ENCODE measurements at places on chromosomes 7 and 10.
A peak's percentile ranks its signal among the peaks of the same experiment; 100 is the strongest.

DNA sequence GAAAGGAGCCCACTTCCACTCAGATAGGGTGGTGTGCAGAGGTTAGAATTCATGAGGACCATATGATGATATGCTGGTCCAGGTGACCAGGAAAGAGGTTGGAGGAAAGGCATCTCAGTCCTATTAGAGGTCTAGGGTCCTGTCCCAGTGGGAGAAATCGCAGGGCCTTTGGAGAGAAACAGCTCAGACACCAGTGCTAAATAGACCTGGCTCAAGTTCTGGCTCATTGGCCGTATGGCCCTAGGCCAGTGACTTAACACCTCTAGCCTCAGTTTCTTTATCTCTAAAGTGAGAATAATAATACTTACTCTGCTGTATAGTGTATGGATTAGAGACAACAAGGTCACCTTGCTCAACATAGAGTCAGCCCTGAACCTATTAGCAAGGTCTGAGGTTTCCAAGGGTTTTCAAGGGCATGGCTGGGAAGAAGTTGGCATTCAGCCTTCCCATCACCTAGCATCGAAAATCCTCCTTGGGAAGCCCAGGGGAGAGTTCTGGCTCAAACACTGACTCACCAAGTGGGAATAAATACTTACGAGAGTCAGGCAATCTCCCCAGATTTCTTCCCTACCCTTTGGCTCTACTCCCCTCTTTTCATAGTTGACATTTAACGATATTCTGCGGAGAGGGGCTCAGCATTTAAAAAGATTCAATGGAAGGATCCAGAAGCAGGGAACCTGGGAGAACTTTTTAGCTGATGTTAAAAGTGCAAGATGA, 473.1 kb upstream of the PODXL start:
- no peaks in the 10 kb centered on the region for H3K36me3 ChIP-seq
- no peaks in the 10 kb centered on the region for H3K27me3 ChIP-seq
- H3K4me1 ChIP-seq: no peaks in the 10 kb centered on the region

- DNase-seq: no peak
- H3K27ac ChIP-seq: no peak overlapping the region
- H3K27me3 ChIP-seq: no peaks in the 10 kb centered on the region
These were observed 450.2 kb upstream of the GALNT17 start for GRCh38 chr7:70681469-70682350.

DNA sequence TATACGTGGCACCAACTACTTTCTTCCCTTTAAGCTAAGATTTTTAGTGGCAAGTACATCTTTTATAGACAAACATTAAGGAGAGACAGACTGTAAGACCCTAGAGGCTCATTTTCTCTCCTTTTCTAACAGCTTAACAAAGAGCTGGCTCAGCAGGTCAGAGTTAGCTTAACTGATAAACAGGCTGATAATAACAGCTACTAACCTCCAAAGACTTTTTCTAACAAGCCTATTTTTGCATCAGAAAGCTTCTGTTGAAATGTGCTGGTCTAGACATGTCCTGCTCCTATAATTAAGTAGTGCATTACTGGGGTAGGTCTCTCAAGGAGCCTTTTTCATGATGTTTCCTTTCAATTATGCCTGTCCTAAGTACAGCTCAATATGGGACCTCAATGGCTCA, 238.2 kb upstream of the FAM3C start:
- no peaks in the 10 kb centered on the region for H3K4me1 ChIP-seq
- no peak overlapping the region for H3K27ac ChIP-seq
- no peak for DNase-seq
- no peaks in the 10 kb centered on the region for H3K36me3 ChIP-seq

DNA sequence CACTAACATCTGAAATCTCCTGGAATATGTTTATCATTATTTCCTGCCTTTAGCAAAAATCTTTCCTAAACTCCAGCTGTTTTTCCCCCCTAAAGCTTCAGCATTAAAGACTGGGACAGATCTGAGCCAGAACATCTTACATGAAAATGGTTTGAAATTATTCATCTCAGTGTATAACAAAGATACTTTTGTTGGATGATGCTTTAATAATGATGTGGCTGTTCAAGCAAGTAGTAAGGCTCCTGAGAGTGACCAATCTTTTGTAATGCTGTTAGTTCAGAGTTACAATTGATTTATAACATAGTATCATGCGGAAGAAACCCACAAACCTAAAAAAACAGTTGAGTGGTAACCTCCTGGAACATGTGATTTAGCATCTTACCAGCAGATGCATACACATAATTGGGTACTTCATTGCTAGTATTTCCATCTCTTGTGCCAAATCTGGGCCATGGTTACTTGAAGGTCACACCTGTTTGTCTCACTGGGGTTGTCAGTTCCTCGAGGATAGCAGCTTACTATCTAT, 1.5 kb downstream of the BZW2 start:
- H3K36me3 ChIP-seq: peaks cover 57% of the 10 kb centered on the region
- H3K4me1 ChIP-seq: peaks cover 61% of the 10 kb centered on the region
- H3K27ac ChIP-seq: peak overlapping the region; percentile 99
- peak overlapping the region; percentile 99 for H3K4me3 ChIP-seq
- H3K27me3 ChIP-seq: no peaks in the 10 kb centered on the region

DNA sequence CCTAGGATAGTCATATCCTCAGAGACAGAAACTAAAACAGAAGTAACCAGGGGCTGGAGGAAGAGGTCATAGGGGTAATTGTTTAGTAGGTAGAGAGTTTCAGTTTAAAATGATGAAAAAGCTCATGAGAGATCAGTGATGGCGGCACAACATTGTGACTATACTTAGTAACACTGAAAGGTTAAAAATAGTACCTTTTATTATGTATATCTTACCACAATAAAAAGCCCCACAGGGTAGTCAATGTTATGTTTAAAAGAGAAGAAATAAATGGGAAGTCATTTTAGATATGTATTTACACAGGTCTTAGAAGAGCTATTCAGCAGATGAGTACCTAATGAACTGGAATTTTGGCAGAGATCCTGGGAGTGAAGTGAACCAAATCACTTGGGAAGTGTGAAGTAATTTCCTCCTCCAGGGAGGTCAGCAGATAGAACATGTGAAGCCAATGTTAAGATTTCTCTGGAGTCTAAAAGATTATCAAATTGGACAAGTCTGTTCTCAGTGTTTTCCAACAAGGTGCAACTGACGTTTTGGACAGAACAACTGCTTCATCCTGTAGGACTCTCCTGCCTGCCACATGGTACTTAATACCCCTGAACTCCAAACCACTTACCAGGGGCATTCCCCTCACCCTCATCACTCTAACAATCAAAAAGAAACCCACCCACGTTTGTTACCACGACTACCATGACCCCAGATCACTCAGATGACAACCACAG, 6.4 kb downstream of the CDCA7L start:
- peak; percentile 71 for DNase-seq
- peaks cover 73% of the 10 kb centered on the region for H3K4me1 ChIP-seq
- H3K27me3 ChIP-seq: peaks cover 3% of the 10 kb centered on the region
- H3K27ac ChIP-seq: peak overlapping the region; percentile 96
